Esophagus squamous epithelium (tissue), 5 donors: ENCODE measurements at places on chromosomes 5 and 9. TPM values are rescaled to one million over a fixed set of nuclear protein-coding genes. Genes with fewer than 3 reads are reported as not detected.

Gene MSX2
- 1.6 TPM for total RNA-seq

GRCh38 chr9:92952906-92953610, 5.7 kb downstream of the FGD3 start:
- DNase-seq = no peak

Gene NIPAL4
- 33.7 TPM for total RNA-seq

- no peak for DNase-seq
These were observed 30.6 kb downstream of the ZNF169 start for GRCh38 chr9:94289691-94290090.

GRCh38 chr5:102666164-102666946, 88.8 kb upstream of the PAM start:
- DNase-seq = no peak

Gene RANBP17
- 2.8 TPM for total RNA-seq

Gene UBE2QL1
- total RNA-seq = 1.5 TPM

DNA sequence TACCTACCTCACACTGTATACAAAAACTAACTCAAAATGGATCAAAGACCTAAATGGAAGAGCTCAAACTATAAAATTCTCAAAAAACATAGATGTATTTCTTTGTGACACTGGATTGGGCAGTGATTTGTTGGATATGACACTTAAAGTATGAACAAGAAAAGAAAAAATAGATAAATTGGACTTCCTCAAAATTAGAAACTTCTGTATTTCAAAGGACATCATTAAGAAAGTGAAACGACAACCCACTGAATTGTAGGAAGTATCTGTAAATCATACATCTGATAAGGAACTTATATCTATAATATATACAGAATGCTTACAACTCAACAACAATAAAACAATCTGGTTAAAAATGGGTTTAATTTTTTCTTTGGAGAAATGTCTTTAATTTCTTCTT, 96.7 kb downstream of the NRG2 start:
- no peak for DNase-seq

Gene NEUROG1
- not detected for total RNA-seq

DNA sequence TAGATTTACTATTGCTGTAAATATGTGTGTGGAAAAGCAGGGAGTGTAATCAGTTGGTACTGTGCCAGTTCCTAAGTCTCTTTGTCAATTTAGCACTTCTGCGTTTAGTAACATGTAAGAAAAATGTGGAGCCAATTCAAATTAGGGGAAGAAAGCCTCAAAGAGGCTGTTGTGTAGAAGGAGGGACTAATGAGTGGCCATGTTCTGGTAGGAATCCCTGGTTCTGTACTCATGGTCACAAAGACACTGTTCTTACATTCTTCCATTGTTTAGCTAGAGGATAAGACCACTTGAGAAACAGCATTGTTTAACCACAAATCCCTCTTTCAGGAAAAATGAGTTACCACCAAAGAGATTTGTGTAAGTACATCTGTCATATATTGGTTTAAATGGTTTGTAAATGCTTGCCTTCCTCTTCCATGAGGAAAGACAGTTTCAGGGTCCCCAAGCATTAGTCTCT, 14.9 kb downstream of the ARHGEF28 start:
- DNase-seq = no peak

- DNase-seq = no peak
These were observed 128.1 kb downstream of the MYO10 start for GRCh38 chr5:16808021-16808420.

DNA sequence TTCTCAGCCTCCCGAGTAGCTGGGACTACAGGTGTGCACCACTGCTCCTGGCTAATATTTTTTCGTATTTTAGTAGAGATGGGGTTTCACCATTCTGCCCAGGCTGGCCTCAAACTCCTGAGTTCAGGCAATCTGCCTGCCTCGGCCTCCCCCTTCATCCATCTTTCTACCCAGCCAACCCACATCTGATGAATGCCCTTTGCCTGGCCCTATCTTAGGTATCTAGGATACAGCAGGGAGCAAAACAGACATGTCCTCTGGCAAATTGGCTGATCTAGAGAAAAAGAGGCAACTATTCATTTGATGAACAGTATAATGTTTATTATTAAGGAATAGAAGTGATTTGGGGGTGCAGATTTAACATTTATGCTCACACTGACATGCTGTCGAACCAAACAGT, 123.0 kb downstream of the TRIO start:
- DNase-seq = no peak

- DNase-seq = no peak
These were observed 89.1 kb upstream of the IER5L start for GRCh38 chr9:129267141-129267540.

DNA sequence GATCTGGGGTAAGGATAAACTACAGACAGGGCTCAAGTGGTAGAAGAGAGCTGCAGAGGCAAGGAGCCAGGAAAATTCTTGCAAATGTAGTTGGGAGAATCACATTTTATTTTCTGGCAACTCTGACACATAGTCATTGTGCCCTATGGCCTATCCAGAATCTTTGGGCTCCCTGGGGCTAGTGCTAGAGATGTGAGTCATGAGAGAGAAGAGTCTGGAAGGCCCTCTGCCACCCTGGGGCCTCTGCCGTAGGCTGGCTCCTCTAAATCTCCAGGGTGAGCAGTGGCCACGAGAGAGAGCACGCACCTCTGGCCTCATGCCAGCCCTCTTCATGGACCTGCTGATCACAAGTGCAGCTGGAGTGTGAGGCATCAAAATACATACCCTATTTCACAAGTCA, 74.3 kb upstream of the SSBP2 start:
- no peak for DNase-seq

DNA sequence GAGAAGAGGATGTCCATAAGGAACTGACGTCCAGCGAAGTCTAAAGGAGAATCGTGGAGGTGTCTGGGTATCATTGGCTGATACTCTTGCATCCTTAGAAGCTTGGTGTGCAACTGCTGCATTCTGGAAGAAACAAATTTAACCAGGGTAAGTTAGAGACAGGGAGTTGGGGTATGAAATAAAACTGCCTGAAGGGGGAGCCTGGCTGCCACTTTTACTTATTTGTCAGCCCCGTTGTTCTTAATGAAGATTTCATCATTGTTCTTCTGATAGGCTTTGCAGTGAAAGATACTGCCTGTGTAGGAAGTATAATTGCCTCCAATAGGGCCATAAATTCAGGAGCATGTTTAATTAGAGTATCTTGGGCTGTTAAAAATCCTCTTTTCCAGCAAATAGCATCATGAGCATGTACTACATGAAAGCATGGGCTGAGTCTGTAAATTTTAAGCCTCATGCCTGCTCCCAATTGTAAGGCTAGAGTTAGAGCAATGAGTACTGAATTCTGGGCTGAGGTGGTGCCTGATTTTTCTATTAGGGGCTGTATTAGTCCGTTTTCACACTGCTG, 1264.5 kb upstream of the ACO1 start:
- no peak for DNase-seq

DNA sequence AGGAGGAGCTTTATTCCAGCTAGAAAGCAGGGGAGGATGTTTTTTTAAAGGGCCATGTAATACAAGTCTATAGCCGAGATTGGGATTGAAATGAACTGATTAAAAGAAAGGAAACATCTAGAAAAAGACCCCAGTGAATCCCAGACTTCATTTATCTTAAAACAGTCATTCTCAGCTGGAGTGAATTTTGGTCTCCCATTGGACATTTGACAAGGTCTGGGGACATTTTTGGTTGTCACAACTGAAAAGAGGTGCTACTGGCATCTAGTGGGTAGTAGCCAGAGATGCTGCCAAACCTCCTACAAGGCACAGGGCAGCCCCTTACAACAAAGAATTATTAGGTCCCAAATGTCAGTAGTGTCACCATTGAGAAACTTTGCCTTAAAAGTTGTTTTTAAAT, 16.3 kb upstream of the SPINK4 start:
- DNase-seq = no peak
